ENCODE measurements at places on chromosomes 1 and 21. TPM values are rescaled to one million over a fixed set of nuclear protein-coding genes. Genes with fewer than 3 reads are reported as not detected.

Gene SELENBP1
- polyA plus RNA-seq, result 142 TPM

DNA sequence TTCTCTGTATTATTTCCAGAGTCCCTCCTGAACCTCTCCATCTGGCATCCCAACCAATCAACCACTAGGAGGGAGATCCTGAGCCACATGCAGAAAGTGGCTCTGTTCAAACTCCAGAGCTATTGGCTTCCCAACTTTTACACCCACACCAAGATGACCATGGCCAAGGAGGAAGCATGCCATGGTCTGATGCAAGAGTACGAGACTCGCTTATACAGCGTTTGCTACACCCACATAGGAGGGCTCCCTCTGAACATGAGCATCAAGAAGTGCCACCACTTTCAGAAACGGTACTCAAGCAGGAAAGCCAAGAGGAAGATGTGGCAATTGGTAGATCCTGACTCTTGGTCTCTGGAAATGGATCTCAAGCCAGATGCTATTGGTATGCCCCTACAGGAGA is 23.6 kb downstream of the RGSL1 start:
- DNase-seq, result no peak

DNA sequence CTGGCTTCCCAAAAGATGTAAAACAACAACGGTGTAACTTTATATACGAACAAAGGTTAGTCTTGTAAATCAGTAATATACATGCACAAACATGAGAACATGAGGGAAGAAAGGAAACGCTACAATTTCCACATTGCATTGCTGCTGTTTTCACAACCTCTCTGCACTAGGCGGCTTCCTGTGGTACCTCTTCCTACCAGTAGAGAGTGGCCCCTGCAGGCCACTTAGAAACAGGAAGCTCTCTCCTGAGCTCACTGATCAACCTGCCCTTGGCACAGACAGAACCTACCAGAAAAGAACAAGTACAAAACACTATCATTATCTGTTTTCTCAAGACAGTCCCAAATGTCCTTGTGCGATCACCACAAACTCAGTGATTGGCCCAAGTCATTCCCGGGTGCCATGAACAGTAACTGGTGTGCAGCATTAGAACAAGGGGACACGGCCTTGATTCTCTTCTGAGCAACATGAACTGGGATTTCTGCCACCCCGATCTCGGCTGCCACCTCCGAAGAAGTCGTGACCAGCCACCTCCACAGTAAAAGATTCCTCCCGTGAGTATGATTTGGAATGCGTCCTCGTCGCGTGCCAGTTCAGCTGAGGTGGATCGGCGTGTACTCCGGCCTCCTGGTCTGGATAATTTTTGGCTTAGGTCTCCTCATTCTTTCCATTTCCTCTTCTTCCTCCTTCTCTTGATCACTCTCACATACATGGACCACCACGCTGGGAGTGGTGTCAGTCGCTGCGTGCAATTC is 5.7 kb upstream of the KCNE1 start:
- DNase-seq, result no peak

GRCh38 chr1:15176120-15176519 is 22.6 kb downstream of the TMEM51 start:
- DNase-seq, result no peak

- no peak for DNase-seq
Measured at GRCh38 chr1:60213253-60213652, 139.7 kb upstream of the C1orf87 start.

GRCh38 chr1:203089651-203090045 is 3.8 kb upstream of the MYOG start:
- no peak for DNase-seq

Gene CNTN2
- polyA plus RNA-seq, result 0.38 TPM

GRCh38 chr1:52444463-52444862 is 40.1 kb downstream of the PRPF38A start:
- no peak for DNase-seq
